AG08396 (cell line): ENCODE measurements at places on chromosomes 11 and 22.

DNA sequence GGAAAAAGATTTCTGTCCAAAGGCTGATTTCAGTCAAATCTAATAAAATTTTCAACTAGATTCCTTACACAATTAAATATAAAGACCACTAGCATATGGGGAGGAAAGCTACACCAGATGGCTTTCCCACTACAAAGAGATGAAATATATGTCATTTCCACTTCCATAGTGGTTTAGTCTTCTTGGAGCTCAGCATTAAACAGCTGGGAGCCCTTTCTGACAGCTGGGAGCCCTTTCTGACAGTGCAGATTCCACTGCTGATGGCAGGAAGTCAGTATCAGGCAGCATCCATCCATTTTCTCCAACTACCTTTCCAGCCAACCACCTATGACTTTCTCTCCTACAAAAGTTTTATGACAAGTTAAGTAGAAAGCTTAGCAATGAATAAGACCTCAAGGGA lies 177.9 kb downstream of the RRAS2 start:
- DNase-seq, result no peak

GRCh38 chr11:70536051-70536877 lies 137.9 kb downstream of the CTTN start:
- no peak for DNase-seq

GRCh38 chr11:58640386-58641023 lies 18.0 kb downstream of the CNTF start:
- no peak for DNase-seq

GRCh38 chr11:124519850-124520549 lies 23.5 kb downstream of the OR8B12 start:
- no peak for DNase-seq

DNA sequence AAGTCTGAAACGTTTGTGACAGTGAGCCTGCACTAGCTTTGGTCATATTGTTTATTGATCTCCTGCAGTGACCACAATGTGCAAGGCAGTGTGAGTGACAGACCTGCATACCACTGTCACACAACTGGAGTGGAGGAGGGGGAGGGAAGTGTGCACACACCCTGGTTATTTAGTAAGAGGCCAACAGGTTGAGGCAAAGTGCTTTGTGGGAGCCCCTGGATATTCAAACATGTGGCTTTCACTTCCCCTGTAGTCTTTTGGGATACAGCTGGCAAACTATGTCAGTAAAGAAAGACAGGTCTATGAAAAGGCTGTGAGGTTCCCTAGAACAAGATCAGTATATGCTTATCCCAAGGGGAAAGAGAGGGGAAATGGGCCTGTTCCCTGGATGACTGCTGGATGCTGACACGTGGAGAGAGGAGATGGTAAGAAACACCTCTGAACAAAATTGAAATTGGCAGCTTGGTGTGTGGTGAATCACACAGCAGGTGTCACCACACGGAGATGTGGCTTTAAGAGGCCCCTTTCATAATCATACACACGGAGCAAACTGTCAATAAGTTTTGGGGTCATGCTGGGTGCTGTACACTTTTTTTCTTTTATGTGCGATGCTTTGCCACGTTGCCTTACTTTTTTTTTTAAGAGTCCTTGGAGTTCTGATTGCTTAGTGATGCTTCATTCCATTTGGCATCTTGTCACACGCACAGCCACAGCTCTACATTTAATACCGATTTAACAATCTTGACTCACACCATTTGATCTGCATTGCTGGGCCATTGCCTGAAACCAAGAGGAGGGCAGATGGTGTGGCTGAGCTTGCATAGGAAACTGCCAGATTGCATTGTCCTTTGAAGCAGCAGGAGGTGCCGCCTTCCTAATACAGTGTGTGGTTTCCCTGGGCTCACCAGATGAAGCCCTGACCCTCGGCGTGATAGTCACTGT lies 11.3 kb downstream of the OSBP2 start:
- DNase-seq, result peak; percentile 58

- no peak for DNase-seq
These were observed 165.5 kb upstream of the C11orf58 start for GRCh38 chr11:16572945-16573344.

GRCh38 chr11:27423125-27423524 lies 49.5 kb downstream of the LGR4 start:
- peak; percentile 6 for DNase-seq

DNA sequence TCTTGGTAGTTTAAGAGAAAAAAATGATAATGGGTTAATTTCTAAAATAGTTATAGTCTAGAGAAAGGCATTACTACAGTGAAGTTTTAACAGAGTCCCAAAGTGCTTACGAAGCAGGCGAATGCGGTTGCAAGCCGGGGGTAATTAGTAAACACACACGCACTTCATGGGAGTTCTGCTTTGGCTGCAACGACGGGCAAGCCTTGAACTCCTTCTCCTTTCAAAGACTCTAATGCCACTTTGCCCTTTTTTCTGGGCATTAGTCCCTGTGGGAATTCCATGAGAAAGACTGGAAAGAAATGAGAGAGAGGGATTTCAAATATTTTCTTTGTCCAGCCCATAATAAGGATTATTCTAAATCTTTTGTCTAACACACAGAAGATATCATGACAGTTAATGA lies 66.1 kb downstream of the TENM4 start:
- DNase-seq, result no peak

- peak; percentile 56 for DNase-seq
These were observed 95.2 kb upstream of the TP53I11 start for GRCh38 chr11:45045683-45046471.

DNA sequence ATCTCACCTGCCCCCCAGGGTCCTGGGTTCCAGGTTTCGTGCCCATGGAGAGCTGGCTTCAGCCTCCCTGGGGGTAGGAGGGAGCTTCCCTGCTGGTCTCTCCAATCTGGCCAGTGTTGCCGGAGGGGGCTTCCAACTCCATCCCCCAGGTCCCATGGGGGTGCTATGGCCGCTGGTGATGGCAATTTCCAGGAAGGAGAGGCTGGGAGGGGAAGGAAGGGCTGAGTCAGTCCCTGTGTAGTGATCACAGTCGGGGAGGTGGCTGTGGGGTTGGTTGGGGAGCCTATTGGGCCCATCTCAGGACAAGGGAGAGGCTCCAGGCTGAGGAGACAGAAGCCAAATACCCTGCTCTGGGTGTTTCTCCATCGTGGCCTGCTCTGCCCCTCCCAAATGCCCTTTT lies 5.7 kb upstream of the CDC42EP2 start:
- DNase-seq, result no peak

- no peak for DNase-seq
These were observed 61.9 kb downstream of the ATG16L2 start for GRCh38 chr11:72876147-72876546.

- DNase-seq, result peak; percentile 79
These were observed 15.7 kb downstream of the DAGLA start for GRCh38 chr11:61695917-61696316.

DNA sequence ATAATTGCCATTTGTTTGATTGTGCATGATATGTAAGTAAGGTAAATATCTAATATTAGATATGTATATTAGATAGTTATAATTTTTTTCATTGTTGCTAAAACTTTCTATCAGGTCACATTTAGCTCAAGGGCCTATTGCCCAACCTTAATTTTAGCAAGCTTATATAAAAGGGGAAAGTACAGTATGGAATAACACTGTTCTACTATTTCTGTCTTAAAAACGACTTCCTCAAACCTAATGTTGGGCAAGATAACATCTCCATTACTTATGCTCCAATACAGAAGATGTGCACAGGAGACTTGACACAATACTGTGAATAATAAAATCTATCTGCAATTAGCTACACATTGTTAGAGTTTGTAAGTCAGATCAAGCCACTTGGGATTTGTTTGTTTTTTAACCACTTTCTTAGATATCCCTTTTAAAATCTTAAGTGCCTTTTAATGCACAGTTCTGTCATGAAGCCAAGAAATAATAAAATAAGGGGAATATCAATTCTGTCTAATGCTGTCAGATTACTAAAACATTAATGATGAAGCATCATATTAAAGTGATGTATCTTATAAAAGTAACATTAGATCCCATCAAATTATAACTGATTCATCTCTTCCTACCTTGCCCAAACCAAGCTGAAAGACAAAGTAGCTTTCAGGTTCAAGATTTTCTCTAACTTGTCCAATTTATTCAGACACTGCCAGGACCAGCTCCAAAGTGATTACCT lies 98.1 kb downstream of the SIK3 start:
- no peak for DNase-seq

DNA sequence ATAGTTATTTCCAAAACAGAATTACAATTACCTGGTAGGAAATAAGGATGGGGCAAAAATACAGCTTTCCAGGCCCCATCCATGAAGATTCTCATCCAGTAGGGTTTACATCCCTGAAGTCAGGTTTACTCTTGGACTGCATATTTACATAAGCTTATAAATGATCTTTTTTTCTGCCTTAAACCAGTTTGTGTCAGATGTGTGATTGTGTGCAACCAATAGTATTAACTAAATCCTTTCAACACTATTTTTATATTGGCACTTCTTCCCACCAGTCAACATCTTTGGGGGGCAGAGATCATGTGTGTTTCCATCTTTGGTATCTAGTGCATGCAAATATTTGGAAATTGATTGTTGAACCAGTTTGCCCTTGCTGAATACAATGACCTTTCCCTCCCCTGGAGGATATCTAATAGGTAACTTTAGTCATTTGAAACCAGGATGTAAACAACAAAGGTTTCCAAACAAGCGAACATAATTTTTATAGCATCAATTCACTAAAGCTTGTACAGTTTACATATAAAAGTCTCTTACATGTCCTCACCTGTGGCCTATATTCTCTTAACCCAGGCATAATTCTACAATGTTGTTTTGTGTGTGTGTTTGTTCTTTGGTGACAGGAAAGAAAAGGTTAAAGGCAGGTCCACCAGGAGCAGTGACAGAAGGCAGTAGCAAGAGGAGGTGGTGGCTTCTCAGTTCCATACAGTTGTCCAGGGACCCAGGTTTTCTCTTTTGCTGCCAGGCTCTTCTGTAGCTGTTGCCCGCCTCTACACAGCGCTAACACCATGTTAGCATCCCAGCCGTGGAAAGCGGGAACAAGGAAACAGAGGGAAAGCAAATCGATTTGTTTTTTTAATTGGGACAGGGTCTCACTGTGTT lies 1.7 kb upstream of the ME3 start:
- no peak for DNase-seq

GRCh38 chr22:44567846-44568493 lies 69.9 kb upstream of the RTL6 start:
- no peak for DNase-seq

DNA sequence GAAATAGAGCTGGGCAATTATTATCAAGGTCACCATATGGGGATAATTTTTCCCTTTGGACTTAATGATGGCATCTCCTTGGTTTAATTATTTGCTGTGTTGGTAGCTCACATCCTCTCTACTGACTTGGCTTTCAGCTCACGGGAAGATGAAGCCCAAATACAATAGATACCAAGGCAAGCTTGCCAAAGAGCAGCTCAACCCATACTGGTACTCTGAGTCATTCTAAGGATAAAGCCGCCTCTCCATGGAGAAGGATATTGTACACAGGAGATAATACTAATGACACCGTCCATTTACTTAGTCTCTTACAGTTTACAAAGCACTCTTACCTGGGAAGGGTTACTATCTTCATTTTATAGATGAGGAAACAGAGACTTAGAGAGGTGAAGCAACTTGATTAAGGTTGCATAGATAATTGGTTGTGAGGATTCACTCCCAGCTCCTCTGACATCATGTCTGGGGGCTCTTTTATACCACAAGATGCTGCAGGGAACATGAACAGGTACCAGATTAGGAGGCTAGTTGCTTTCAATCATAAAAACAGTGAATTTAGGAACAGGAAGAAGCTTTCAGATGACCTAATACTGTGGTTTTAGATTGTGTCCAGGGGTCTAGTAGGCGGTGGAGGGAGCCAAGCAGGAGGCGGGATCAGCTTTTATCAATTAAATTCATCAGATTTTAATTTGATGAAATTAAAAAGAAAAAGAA lies 48.3 kb upstream of the PICALM start:
- DNase-seq, result no peak

GRCh38 chr11:14842002-14842401 lies 50.0 kb downstream of the CYP2R1 start:
- no peak for DNase-seq

DNA sequence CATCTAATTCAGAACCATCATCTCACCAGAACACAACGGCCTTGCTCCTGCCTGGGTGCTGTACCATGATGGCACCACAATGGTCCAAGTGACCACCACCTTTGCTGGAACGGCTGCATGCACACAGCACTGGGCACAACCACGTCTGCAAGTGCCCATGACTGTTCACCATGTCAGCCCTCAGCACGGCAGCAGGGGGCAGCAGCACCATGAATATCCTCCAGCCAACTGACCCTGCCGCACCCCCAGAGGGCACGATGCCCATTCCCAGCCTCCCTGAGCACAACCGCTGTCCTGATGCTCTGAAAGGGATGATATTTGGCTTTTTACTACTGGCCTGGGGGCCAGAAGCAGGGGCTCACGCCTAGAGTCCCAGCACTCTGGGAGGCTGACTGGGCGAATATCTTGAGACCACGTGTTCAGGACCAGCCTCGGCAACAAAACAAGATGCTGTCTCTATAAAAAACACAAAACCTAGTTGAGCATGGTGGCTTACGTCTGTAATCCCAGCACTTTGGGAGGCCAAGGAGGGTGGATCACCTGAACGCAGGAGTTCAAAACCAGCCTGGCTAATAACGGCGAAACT lies 25.7 kb downstream of the DRD4 start:
- peak; percentile 92 for DNase-seq

DNA sequence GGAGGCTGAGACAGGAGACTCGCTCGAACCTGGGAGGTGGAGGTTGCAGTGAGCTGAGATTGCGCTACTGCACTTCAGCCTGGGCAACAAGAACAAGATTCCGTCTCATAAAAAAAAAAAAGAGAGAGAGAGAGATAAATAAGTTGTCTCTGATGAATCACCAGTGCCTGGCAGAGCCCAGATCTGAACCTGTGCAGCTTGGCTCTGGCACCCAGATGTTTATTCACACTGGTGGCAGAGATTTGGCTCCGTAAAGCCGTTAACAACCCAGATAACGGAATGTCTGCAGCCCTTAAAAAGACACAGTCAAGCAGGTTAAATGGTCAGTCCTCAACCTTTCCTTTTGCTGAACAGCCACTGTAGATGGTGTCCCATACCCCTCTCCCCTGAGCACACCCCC lies 33.5 kb upstream of the RTL6 start:
- no peak for DNase-seq

DNA sequence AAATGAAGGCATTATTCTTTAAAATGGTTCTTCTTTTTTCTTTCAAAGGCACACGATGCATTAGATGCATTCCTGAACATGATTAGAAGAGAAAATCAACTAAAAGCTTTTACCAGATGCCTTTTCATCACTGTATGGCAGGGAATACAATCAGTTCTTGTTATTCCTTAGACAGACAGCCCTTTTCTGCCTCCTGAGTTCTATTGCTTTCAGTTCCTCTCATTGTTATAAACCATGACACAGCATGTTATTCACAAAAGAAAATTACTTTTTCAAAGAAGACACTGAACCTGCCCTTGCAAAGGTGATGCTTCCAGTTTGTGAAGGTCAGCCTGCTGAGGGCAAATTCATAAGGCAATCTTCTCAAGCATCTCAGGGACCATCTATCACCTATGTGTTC lies 70.1 kb downstream of the FAM181B start:
- DNase-seq, result no peak

GRCh38 chr11:94117871-94118270 lies 10.8 kb upstream of the PANX1 start:
- peak; percentile 30 for DNase-seq
